NCI-H510A treated with DMSO at 0.1 percent for 48 hours (cell line): ENCODE measurements at places on chromosomes 7 and 10.

DNA sequence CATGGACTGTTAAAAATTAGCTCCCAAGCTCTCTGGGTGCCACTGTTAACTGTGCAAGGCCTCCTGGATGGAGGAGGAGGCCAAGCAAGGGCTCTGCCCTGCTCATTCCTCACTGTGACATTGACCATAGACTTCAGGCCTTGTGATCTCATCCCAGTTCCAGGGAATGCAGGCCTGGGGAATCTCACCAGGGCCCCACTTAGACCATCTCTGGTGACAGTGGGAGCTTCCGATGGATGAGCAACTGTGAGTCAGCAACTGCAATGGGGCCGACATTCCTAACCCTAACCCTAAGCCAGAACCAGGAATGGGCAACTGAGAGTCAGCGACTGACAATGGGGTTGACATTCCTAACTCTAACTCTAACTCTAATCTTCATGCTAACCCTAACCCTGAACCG is 50.4 kb upstream of the MSMB start:
- no peak for DNase-seq

- peak; percentile 72 for DNase-seq
Observed at GRCh38 chr7:146115851-146116520, 615 bp upstream of the CNTNAP2 start.

DNA sequence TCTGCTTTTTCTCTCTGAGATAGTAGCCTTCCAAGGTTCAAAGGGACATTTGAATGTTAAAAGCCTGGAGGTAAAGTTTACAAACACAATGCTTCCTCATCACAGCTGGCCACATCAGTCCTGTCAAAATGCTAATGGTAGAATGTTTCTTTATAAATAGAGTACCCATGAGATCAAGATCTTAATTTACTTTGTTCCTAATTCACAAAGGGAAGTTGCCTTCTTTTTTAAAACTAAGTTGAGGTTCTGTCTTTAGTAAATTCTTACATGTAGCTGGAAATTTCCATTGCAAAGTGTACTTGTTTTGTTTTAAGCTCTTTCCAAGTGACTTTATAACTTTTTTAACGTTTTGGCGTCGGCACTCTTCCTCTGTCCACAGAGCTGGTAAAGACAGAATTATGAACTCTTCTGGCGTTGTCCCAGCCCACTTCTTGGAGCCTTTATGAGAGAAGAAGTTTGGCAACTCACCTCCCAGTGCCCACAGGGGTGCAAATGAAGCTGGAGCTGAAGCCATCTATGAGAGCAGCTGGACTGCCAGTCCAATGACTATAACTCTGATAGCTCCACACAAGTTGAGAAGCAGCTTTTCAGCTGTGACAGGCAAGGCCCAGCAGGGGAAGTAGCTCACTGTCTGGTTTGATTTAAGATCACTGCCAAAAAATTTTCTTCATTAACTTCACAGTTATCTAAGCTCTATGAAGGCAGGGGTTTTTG is 23.3 kb downstream of the FZD1 start:
- no peak for DNase-seq

- DNase-seq, result no peak
Observed at GRCh38 chr7:148847815-148848734, 36.0 kb downstream of the EZH2 start.

DNA sequence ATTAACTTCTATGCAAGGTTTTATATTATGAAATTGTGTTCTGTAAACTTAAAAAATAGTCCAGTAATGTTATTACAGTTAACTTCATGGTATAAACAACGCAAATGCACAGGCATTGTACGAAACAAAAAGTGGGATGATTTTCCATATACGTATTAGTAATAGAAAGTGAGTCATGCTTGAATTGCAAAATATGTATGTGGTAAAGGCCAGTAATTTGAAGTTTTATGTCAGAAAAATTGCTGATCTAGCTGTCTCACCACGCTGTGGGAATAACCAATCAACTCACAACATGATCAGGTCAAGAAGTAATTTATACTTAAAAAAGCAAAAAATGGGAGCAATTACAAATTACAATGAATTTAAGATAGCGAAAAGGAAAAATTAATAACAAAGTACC is 37.0 kb upstream of the GLI3 start:
- DNase-seq, result no peak

DNA sequence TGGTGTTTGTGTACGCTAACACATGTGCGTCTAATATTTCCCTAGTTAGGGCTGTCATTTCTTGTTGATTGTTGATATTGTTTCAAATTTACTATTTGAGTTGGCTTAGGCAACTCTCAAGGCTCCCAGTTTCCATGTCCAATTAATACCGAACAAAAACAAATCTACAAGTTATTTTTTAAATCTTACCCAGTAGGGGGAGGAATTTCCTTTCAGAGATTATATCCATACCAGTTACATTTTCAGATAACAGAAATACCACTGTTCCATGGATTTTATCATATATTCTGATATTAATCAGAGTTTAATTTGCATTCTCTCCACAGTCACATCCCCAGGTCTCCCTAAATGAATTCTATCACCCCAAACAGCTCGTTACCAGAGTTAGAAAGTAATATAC is 7.2 kb upstream of the AKR1B10 start:
- no peak for DNase-seq

DNA sequence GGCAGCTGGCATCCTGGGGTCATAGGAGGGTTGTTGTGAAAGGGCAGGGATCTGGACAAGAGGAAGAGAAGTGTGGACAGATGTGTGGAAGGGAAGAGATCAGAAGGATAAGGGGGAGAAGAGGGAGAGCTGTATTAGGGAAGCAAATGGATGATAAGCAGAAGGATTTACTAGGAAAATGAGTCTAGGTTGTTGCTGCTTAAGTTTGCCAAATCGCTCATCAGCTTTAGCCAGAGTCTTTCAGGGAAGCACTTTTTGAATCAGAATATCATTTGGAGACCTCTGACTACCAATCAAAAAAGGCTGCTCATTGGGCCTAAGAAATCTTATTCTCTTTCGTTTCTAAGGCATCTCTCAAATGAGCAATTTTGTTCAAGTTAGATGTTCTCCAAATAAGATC is 2.6 kb upstream of the CSGALNACT2 start:
- no peak for DNase-seq
